ENCODE measurements at places on chromosomes 1 and 21.

DNA sequence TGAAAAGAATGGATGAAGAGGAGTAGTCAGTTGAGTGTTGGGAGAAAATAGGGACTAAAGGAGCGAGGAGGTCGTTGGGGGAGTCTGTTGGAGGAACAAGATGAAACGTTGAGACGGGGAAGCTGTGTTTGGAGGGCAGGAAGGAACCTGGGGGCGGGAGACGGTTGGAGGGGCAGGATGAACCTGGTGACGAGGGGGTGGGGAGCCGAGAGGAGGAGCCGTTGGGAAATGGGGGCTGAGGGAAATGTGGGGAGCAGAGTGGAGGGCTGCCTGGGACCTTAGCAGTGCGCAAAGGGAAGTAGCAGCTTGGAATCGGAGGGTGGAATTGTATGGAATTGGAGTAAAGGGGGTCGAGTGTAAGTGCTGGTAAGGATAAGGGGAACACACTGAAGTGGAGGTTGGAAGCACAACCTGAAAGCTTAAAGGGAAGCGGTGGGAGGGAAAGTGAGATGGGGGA lies 630 bp downstream of the MTF2 start:
- DNase-seq, result peak; percentile 4

DNA sequence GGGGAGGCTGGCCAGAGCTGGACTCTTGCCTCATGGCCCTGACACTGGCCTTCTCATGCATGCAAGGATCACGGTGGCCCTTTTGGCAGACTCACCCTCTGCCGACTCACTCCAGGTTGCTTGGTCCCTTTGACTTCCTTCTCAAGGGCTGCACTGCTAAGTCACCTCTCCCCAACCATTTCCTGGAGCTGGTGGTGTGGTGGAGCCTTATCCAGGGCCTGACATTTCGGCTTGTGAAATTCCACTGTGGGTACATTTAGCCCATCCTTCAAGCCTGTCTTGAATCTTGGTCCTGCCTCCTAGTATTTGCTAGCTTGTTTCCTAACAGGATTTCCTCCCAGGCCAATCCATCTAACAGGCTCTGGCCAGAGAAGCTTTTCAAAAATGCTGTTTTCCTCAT lies 52.6 kb upstream of the JUN start:
- no peak for DNase-seq

DNA sequence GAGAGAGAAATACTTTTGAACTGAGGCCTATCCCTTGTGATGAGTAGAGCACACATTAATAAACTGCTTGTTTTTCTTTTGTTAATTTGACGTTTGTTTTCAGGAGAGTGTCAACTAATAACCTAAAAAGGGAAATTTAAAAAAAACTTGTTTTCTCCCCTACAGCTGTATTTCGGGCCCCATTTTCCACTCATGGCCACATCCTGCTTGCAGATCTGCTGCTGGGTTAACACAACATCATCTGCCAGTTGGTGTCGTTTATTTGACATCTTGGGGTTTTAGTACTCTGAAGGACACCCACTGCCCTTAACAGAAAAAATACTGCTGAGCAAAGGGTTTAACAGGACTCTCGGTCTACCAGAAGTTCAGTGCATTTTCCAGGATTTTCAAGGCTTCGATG lies 848 bp upstream of the PYHIN1 start:
- no peak for DNase-seq

GRCh38 chr1:237910834-237911233 lies 20.1 kb upstream of the ZP4 start:
- no peak for DNase-seq
